D721Med (cell line): ENCODE measurements at places on chromosomes 6 and 20.

DNA sequence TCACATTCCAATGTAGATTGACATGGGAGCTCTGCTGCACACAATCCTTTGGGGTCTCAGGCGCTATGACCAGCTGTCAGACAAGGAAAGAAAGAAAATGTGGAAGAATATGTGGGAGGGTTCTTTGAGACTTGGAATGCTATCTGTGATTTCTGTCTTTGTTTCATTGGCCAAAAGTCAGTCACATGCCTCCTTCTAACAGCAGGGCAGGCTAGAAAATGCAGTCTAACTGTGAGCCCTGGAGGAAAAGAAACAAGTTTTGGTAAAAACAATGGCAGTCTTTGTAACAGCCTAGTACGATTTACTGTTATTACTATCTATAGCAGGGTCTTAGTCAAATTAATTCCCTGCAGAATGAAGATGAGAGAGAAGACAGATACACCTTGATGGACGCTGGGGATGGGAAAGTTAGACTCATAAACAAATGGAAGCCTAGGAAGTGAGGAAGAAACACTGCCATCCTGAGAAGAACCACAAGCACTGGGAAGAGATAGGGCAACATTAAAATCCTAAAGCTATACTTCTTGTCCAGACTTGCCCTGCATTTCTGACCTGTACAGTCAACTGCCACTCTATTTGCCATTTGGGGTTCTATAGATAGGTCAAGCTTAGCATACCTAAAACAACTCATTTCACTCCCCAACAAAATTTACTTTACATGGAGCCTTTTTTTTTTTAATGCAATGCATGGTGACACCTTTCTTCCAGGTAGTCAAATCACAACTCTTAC, 833.0 kb downstream of the KIF16B start:
- no peak for DNase-seq

- no peak for DNase-seq
These were observed 149.9 kb downstream of the MYB start for GRCh38 chr6:135331002-135331401.

GRCh38 chr6:11085758-11086435, 7.7 kb upstream of the SMIM13 start:
- DNase-seq = no peak

GRCh38 chr6:142417331-142417750, 115.5 kb downstream of the ADGRG6 start:
- DNase-seq = no peak

DNA sequence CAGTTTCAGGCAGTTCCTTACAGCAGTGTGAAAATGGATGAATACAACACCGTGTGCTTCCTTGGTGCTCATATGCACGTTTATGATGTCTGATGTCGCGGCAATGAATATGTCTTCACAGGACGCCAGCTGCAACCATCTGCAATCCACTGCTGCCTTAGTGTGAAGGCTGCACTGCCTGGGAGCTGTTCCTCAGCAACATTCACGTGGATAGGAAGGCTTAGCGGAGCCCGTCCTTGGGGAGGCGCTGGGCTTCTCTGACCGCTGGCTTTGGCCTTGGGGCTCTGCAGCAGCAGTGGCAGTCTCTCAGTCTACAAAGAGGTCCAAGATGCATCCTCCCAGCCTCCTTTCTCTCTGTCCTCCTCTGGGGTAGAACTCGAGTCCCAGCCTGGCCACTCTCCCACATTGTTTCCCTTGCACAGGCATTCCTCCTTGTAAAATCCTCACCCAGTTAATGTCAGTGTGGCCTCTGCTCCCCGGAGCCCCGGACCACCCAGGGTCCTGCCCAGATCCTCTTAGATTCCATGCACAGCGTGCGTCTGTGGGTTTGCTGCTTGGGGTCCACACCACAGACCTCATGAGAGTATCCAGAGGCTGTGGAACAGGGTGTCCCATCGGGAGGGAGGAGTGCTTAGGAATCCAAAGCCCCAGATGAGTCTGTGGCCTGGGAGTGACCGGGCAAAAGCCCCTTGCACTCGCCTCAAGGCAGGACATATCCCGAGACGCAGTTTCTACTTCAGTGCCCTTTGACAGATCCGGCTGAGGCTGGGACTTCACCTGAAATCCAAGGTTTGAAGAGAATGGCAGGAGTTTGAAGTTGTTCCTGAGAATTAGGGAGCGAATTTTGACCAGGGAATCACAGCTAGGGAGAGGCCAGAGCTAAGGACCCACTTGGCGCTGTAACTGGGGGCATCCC, 181.3 kb downstream of the THBS2 start:
- no peak for DNase-seq

DNA sequence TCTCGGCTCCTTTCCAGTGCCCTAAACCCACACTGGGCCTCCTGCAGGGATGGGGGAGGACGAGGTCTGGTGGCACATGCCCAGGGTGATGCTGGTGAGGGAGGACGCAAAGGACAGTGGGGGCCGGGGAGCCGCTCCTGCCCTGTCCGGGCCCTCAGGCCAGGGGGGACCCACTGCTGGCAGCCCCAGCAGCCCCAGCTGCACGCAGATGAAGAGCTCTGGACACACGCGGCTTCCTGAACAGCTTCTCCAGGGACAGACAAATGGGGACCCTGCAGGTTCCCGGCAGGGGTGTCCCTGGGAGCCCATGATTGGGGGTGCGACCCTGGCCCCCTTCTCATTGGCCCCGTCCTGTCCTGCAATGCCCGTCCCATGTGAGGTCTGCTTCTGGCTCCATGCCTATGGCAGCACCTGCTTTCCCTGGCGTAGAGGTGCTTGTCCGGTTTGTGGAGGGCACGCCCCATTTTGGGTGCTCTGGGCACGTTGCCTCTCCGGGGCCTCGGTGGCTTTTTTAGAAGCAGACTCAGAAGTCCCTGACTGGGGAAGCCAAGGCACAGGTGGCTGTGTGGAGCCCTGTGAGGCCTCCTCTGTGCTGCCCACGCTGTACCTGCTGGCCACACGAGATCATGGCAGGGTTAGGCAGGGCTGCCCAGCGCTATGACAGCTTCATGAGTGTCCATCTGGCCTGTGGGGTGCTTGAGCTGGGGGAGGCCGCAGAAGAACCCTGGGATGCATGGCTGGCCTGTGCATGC, 15.4 kb upstream of the TNFRSF6B start:
- no peak for DNase-seq

- no peak for DNase-seq
These were observed 240.5 kb downstream of the NRN1 start for GRCh38 chr6:5766260-5766659.

GRCh38 chr6:66429210-66429609, 722.2 kb upstream of the EYS start:
- DNase-seq = no peak

- DNase-seq = no peak
These were observed 43.9 kb downstream of the YTHDF1 start for GRCh38 chr20:63171991-63172390.

- no peak for DNase-seq
These were observed 670 bp downstream of the NCOA5 start for GRCh38 chr20:46089167-46089416.

DNA sequence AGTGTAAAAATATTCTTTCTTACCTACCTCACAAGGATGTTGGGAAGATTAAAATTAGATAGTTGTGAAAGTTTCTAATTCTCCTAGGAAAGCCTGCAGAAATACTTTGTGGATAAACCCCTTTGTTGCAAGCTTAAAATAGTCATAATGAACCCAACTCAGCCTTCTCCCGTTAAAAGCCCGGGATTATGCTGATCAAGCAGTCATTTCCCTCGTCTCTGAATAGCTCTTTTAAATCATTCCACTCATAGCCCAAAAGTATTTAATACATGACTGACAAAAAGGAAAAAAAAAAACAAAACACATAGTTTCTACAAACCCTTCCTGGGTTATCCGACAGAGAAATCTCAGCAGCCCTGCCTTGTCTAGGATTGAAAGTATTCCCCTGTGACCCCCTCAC, 10.9 kb upstream of the METTL24 start:
- DNase-seq = no peak

- DNase-seq = no peak
These were observed 140.1 kb downstream of the QKI start for GRCh38 chr6:163554663-163555062.

- no peak for DNase-seq
These were observed 5.6 kb downstream of the EEF1A1 start for GRCh38 chr6:73515204-73515655.

- no peak for DNase-seq
These were observed 514.0 kb upstream of the BTBD3 start for GRCh38 chr20:11403711-11404110.

DNA sequence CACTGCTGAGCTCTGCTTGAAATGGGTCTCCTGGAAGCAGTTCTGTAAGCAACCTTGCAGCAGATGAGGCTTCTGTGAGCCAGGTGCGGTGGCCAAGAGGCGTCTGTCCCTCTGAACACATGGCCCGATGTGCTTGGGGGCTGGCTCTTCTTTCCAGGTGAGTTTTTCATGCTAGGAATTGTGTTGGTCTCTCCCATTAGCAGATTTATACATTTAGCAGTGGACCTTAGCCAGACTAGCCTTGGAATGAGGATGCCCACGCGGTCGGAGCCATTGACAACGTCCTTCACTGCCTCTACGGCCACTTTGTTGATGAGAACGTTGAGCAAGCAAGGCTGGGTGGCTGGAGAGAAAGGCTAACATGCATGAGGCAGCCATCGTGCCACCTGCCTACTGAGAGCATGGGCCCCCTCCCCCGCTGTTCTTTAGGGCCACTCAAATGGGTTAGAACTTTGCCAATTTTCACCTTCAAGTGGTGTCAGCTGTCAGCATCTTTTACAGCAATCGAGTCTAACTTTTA, 33.5 kb downstream of the ERMARD start:
- DNase-seq = no peak

GRCh38 chr6:45677381-45678284, 299.9 kb upstream of the SUPT3H start:
- DNase-seq = no peak

- DNase-seq = no peak
These were observed at the start of gene TPBG for GRCh38 chr6:82363428-82364086. TSS of gene TPBG (plus strand) at chr6:82363817. CDS start at chr6:82364962, 1,145 bp downstream.

DNA sequence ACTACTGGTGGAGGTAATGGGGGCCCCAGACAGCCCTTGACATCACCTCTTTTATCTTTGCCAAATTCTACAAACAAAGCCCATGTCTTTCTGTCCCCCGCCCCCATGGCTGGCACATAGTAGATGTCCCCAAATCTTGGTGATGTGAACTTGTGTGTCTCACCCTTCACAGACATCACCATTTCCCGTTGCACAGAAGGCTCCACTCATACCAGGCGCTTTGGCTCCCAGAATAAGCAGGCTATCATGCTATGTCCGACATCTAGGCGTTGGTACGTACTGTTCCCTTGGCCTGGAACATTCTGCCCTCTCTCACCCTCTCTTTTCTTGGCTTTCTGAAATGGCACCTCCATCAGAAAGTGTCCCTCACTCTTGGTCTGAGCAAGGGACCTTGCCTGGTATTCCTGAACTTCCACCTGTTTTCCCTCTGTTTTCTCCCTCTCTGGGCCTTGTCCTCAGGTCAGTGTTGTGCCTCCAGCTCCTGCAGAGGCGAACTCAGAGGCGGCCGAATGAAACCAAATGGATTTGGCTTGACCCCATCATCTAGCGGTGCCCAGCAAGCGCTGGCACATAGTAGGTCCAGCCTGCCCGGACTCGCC, 968 bp upstream of the CCN5 start:
- no peak for DNase-seq

GRCh38 chr6:23145781-23146180, 576.4 kb downstream of the HDGFL1 start:
- no peak for DNase-seq

- DNase-seq = no peak
These were observed 2.9 kb upstream of the TRIM26 start for GRCh38 chr6:30216096-30216495.

- no peak for DNase-seq
These were observed 69.0 kb upstream of the ZNF217 start for GRCh38 chr20:53662595-53662994.

GRCh38 chr20:7459083-7459482, 481.2 kb downstream of the HAO1 start:
- no peak for DNase-seq

DNA sequence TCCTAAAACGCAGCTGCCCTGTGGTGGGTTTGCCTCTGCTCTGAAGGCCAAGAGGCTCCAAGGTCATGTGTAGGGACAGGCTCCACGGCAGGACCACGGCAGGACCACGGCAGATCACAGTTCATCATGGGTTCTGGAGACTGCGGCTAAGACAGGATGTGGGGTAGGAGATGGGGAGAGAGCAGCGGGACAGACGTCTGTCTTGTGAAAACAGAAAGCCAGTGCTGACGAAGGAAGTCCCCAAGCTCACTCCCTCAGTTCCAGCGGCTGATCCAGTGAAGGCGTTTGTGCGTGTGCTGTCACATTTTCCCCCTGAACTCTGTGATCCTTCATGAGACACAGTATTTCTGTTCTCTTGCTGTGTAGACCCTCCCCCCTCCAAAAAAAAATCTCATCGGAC, 67.9 kb upstream of the PTGIS start:
- no peak for DNase-seq

GRCh38 chr20:50130995-50131394, 18.0 kb upstream of the UBE2V1 start:
- no peak for DNase-seq

GRCh38 chr20:32528171-32528891, 56.8 kb downstream of the NOL4L start:
- no peak for DNase-seq

- no peak for DNase-seq
These were observed 12.8 kb upstream of the PDYN start for GRCh38 chr20:2006452-2007361.

DNA sequence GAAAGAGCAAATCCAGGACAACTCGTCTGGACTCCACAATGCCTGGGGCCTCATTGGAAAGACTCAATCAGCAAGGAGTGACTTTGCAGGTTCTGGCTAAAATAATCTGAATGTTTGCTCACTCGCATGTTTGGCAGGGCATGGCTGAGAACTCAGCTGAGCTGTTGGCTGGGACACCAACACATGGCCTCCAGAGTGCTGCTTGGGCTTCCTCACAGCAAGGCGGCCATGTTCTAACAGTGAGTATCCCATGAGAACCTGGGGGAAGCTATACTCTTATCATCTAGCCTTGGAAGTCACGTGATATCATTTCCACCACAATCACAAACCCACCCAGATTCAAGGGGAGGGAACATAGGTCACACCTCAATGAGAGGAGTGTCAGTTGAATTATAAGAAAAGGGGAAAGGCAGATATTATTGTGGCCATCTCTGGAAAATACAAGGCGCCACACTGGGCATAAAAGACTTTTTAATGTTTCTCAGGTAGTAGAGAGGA, 23.1 kb upstream of the SHLD1 start:
- DNase-seq = no peak

GRCh38 chr20:17036541-17036940, 190.3 kb upstream of the PCSK2 start:
- DNase-seq = no peak

GRCh38 chr6:116560130-116560529, 6.6 kb downstream of the CALHM4 start:
- no peak for DNase-seq

- no peak for DNase-seq
These were observed 253.2 kb downstream of the UST start for GRCh38 chr6:148999929-149000468.
